Skin of body (tissue), 3 donors: ENCODE measurements at places on chromosomes 3 and 15.

DNA sequence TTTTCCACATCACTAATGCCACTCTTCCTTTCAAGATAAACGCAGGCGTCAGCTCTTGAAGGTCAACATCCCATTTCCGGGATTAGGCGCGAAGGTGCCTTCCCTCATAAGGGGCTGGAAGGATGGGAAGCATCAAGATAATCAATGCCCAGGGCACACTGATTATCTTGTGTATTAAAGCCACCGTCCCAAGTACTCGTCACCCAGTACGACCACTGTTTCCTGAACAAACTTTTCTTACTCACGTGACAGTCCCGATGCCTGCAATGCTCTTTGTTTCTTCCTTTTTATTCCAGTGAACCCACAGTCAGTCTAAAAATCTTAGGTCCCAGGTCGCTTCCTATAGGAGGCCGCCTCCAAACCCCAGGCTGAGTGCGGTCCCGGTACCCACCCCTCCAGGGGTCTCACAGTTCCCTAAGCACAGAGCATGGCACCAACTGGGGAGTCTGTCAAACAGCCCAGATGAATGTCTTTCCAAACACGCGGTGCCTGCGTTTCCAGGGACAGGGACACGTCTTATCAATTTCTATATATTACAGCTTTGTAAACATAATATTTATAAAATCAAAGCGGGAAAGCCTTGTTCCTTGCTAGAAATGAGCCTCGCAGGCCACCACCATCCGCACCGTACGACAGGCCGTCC lies 589 bp downstream of the ANAPC13 start:
- peak; percentile 78 for DNase-seq

DNA sequence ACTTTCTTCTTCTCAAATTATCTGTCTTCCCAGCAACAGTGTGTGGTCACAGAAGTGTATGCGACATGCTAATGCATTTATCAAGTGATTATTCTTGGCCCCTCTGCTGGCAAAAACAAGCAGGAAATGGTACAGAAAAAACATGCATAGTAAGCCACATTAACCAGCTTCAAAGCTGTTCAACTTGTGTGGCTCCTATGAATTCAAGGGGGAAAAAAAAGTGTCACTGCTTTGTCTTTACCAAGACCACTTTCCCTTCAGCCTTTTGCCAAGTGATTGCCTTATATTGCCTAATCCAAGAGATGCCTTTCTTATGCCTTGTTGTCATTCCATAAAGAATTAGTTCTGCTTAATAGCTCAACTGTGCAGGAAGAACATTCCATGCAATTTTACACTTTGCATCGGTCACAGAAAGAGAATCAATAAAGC lies 39.1 kb downstream of the PRTG start:
- DNase-seq, result no peak

DNA sequence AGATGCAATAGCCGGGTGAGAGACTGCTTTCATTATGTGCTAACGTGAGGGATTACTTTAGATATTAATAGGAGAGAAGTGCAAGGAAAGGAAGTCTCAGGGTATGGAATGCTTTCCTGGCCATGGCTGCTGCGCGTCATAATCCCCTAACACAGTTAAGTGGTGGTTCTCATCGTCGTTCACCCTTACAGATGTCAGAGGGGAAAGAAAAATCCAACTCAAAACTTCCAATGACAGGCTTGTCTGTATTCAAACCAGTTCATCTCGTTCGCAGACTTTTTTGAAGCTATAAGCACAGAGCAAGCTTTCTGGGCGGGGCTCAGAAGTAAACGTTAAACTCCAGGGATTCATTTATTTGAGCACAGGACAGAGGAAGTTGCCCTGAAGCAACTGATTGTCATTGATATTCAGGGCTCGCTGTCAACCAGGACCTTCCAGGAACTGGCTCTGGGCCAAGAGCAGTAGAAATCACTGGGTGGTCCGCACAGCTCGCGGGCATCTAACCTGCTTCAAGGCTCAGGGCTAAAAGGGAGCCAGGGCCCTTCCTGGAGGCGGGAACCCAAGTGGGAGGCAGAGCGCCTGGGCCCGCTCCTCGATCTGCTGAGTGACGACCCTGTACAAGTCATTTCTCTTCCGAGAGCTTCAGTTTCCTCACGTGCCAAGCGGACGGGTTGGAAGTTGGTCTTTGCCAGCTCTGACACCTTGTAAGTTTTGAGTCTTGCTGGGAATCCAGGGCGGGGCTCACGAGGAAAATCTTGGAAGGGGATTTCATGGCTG lies 1.1 kb upstream of the LPP start:
- peak; percentile 72 for DNase-seq

- no peak for DNase-seq
Measured at GRCh38 chr3:109278141-109278540, 38.2 kb downstream of the DPPA2 start.

DNA sequence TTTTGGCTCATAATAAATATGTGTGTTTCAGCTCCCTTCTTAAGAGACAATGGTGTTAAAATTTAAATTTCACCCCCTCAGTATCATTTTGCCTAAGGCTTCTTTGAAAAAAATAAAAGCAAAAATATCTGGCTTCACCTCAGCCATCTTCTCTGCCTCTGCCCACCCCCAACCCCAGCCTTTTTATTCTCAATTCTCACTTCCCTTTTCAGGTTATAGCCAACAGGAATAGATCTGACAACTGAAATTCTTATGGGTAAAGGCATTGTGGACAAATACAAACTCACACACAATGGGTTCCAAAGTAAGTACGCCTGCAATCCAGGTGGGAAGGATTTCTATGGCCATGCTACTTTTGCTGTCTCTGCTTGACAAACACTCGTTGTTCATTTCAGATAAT lies 399.0 kb upstream of the ARRDC4 start:
- no peak for DNase-seq

GRCh38 chr15:74383286-74383685 lies 15.8 kb upstream of the CYP11A1 start:
- no peak for DNase-seq

GRCh38 chr3:156536524-156537316 lies 18.2 kb downstream of the SSR3 start:
- no peak for DNase-seq

- DNase-seq, result no peak
Measured at GRCh38 chr3:128068156-128068620, 16.0 kb downstream of the SEC61A1 start.

DNA sequence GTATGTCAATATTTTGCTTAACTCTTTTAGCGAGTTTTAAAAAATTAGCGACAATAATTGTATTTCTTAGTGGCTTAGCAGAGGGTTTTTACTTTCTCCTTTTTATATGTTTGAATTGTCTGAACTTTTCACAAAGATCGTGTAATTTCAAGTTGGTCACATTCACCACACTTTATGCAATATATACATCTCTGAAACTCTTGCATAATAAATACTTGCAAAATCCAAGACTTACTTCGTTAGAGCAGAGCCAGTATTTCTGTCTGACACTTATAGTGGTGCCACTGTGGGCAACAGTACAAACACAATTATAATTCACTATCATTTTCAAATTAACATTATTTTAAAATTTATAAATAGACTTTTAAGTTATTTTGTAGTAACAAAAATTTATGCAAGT lies 62.0 kb downstream of the SUCNR1 start:
- DNase-seq, result no peak

- DNase-seq, result no peak
Measured at GRCh38 chr3:192570821-192571791, 156.2 kb downstream of the FGF12 start.

GRCh38 chr3:120567370-120568201 lies 28.6 kb upstream of the NDUFB4 start:
- no peak for DNase-seq

DNA sequence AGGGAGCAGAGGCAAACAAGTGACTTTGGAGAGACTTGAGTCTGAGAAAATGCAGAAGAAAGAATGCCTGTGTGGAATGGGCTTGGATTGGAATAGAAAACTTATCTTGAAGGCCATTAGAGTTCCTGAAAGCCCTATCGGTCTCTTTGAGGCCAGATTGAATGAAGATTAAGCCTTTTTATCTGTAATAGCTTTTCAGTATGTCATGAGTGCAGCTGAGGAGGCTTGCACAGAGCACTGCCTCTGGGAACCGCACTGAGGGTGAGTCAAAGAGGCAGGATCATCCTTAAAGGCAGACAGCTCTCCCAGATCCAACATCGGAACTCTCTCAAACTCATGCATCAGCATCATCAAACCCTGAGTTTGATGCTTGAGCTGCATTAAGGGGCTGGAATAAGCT lies 515.2 kb downstream of the NTRK3 start:
- no peak for DNase-seq

- no peak for DNase-seq
Measured at GRCh38 chr3:149763565-149764195, 11.4 kb upstream of the COMMD2 start.

- DNase-seq, result no peak
Measured at GRCh38 chr15:73628976-73629797, 4.0 kb downstream of the NPTN start.

GRCh38 chr15:56927816-56928215 lies 9.4 kb downstream of the TCF12 start:
- no peak for DNase-seq

GRCh38 chr15:48866141-48866563 lies 11.8 kb upstream of the EID1 start:
- no peak for DNase-seq

DNA sequence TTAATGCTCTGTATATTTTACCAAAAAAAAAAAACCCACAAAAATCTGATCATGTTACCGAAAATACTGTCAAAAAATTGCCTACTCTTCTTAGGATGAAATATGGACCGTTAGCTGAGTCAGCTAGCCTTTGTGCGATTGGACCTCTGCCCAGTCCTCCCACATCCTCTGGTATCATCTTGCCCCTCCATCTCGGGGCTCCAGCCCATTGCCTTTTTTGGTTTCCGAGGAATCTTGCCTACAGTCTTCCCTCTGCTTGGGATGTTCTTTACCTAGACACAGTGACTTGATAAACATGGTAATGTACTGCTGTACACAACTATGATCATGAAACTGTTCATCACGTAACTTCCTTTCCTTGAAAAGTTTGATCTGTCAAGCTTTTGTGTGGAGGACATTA lies 371.4 kb downstream of the SV2B start:
- DNase-seq, result no peak
